ENCODE measurements at places on chromosomes 2 and 18.

DNA sequence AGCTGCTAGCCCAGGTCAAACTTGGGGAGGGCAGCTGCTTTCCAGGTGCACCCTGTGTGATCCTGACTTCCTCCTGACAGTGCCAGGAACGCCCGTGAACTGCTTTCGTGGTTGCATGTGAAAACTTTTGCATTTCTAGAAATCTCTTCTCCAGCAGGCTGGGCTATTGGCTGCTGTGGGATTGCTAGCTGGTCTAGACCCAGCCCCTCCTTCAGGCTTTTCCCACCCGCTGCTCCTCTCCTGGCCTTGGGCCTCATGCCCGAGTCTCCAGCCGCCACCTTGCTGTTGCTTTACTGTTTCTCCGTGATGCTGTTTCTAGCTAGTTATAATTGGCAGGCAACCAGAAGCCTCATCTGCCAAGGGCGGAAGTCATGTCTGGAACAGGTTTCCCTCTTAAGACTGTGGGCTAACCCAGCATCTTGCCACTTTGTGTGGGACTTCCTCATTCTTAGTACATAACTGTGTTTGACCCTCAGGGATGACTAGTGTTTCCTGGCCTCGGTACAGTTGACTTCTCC lies 27.0 kb upstream of the MGAT4A start:
- no peak for DNase-seq

GRCh38 chr2:127047054-127047453 lies 59.9 kb downstream of the BIN1 start:
- DNase-seq = no peak

DNA sequence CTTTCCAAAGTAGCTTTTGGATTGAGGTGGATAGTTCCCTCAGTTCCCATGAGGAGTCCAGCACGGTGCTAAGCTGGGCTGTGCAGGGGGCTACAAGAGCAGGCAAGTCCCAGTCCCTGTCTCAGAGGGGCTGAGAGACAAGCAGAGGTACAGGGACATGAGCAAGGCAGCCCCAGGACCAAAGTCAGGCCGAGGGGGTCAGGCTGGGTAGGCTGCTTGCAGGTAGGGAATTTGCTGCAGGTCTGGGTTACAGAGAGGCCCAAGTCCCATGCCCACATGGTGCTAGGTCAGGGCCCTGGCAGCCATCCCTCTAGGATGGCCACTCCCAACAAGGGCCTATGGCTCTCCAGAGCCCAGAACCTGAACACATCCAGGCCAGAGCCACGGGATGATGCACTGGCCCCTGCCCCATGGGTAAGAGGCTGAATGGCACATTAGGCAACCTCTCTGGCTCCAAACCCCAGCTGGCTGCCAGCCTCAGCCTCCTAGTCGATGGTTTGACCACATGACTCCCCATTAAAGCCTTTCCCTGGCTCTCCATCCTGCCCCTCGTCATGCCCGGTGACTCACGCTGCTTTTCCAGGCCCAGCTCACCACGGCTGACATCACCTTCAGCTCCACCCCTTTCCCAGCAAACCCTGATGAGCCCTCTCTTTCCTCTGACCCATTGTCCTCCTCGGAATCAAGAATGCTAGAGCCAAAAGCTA lies 83.7 kb downstream of the SDC1 start:
- DNase-seq = peak; percentile 67

DNA sequence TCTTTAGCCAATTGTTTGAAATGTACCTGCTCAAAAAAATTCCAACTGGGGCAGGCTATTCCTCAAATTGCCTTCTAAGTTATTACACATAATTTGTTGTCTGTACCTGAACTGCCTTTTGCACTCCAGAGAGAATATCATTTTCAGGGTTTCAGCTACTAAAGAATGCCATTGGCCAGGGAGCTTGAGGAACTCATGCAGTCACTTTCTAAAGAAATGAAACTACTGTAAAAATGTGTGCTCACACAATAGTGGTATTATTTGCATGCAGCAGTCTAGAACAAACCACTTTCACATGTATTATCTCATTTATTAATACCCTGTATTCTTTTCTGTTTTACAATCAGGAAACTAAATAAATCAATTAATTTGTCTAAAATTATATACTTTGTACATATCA lies 152.2 kb downstream of the PID1 start:
- DNase-seq = no peak

DNA sequence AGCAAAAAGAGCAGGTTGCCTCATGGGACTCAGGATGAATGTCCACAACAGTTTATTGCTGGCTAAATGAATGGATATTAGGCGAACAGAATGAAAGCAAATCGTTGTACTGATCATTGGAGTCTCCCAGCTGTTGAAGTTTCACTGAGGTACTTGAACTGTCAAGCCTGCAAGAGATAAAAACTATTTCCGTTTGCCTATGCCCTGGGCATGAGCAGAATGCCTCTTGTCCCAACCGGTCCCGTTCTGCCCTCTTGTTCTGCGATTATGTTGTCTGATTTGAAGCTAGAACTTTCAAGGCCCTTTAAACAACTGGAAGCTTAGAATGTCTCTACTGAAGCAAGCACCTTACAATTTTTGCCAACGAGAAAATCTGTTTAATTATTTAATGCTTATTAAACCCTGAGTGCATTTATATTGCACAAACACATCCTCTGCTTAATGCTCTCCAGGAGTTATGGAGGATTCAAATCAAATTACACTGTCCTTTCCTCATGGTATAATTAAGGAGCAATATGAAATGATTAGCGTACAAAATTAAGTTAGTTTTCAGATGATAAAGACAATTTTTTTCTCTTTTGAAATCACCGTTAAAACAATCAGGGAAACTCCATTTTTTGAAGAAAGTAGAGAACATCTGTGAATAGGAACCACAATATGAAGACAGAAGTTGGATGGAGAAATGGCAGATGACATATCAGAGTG lies 17.7 kb downstream of the QPCT start:
- no peak for DNase-seq

GRCh38 chr2:166768393-166769123 lies 119.7 kb upstream of the XIRP2 start:
- no peak for DNase-seq

- DNase-seq = no peak
These were observed 464.8 kb upstream of the DDX18 start for GRCh38 chr2:117349687-117350086.

- DNase-seq = no peak
These were observed 31.4 kb upstream of the KCNG2 start for GRCh38 chr18:79766308-79766707.
